Bronchus fibroblast of lung (primary cell): ENCODE measurements at places on chromosomes 2 and 18. TPM values are rescaled to one million over a fixed set of nuclear protein-coding genes. Genes with fewer than 3 reads are reported as not detected.

HOXD4 gene
- not detected in 2 replicates for total RNA-seq

CD207 gene
- total RNA-seq: not detected in 2 replicates

FRZB gene
- 0.89 and 1.2 TPM in 2 replicates for total RNA-seq

IL36RN gene
- not detected in 2 replicates for total RNA-seq

ALPI gene
- total RNA-seq: not detected in 2 replicates

CBLN2 gene
- total RNA-seq: not detected in 2 replicates

GCG gene
- not detected in 2 replicates for total RNA-seq

ASB18 gene
- not detected in 2 replicates for total RNA-seq

GPR45 gene
- total RNA-seq: not detected in 2 replicates

SIX3 gene
- total RNA-seq: not detected in 2 replicates

DUSP19 gene
- total RNA-seq: 1.2 and 1.5 TPM in 2 replicates

ACTG2 gene
- total RNA-seq: 16.5 and 24.8 TPM in 2 replicates

TNS1 gene
- 15.3 and 18.3 TPM in 2 replicates for total RNA-seq

DNAJC10 gene
- total RNA-seq: 54.0 and 57.5 TPM in 2 replicates

TRIP12 gene
- 73.0 and 91.6 TPM in 2 replicates for total RNA-seq

CDH20 gene
- under 0.01 TPM in 1 of 2 replicates, not detected in the other for total RNA-seq

TMEM150A gene
- 9.9 and 10.7 TPM in 2 replicates for total RNA-seq

KHK gene
- total RNA-seq: 3.2 and 3.6 TPM in 2 replicates

PRKAG3 gene
- not detected in 2 replicates for total RNA-seq

ZNF385B gene
- total RNA-seq: not detected in 2 replicates

SCG2 gene
- 3.0 and 4.0 TPM in 2 replicates for total RNA-seq

GRB14 gene
- 0.17 TPM in 1 of 2 replicates, not detected in the other for total RNA-seq

NEU2 gene
- total RNA-seq: not detected in 2 replicates

SKOR2 gene
- total RNA-seq: not detected in 2 replicates

TANC1 gene
- 13.1 and 13.8 TPM in 2 replicates for total RNA-seq

MFSD2B gene
- 0.59 and 1.0 TPM in 2 replicates for total RNA-seq

CIB4 gene
- not detected in 2 replicates for total RNA-seq

TACR1 gene
- total RNA-seq: not detected in 2 replicates

IL18R1 gene
- total RNA-seq: 1.0 and 1.3 TPM in 2 replicates

HOXD13 gene
- not detected in 2 replicates for total RNA-seq

CAPN14 gene
- under 0.01 TPM in 2 replicates for total RNA-seq

OXER1 gene
- total RNA-seq: under 0.01 and 0.17 TPM in 2 replicates

SCN3A gene
- total RNA-seq: 0.15 and 0.17 TPM in 2 replicates

SALL3 gene
- total RNA-seq: under 0.01 TPM in 1 of 2 replicates, not detected in the other

SGPP2 gene
- 0.17 TPM in 1 of 2 replicates, not detected in the other for total RNA-seq

IL36G gene
- total RNA-seq: not detected in 2 replicates

C2orf78 gene
- not detected in 2 replicates for total RNA-seq

IMMT gene
- 81.5 and 85.0 TPM in 2 replicates for total RNA-seq

HOXD3 gene
- total RNA-seq: not detected in 2 replicates

SETBP1 gene
- total RNA-seq: 0.67 and 0.74 TPM in 2 replicates

LYG2 gene
- not detected in 2 replicates for total RNA-seq

LAMA3 gene
- 1.2 and 1.3 TPM in 2 replicates for total RNA-seq

CPLX4 gene
- total RNA-seq: not detected in 2 replicates

ARHGEF33 gene
- total RNA-seq: 1.5 TPM in 1 of 2 replicates, not detected in the other

ALKAL2 gene
- total RNA-seq: not detected in 2 replicates

ETAA1 gene
- total RNA-seq: 12.3 and 18.5 TPM in 2 replicates

CCL20 gene
- total RNA-seq: 1.5 and 2.2 TPM in 2 replicates
